ENCODE measurements at places on chromosomes 1 and 21.

- no peak for DNase-seq
Measured at GRCh38 chr1:244164511-244164890, 113.4 kb downstream of the ZBTB18 start.

DNA sequence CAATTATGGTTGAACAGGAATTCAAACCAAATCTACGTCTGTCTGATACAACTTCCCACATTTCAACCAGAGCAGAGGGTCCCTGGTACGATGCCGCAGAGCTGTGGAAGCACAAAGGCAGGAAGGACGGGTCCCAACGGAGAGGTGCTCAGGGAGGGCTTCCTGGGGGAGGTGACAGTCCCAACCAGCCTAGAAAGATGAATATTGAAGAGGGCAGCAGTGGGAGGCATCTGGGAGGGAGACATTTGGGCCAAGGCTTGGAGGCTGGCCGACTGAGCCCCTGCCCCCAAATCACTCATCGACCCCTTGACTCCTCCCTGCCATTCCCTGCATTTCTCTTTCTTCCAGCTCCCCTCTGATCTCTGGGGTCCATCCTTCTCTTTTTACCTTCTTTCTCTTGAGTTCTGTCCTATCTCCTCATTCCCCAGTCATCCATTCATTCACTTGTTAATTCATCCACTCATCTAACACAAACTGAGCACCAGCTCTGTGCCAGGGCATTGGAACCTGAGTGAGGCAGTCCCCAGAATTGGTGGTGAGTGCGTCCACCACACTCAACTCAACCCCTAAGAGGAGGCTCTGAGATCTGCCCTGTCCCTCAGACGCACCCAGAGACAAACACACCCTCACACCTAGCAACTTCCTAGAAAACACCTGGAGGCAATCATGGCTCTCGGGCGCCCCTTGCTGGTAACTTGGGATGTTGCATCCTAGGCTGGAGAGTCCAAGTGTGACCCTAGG lies 13.2 kb upstream of the CELA3B start:
- peak; percentile 83 for DNase-seq

- DNase-seq = no peak
Measured at GRCh38 chr1:6477039-6477820, 11.3 kb upstream of the TNFRSF25 start.

DNA sequence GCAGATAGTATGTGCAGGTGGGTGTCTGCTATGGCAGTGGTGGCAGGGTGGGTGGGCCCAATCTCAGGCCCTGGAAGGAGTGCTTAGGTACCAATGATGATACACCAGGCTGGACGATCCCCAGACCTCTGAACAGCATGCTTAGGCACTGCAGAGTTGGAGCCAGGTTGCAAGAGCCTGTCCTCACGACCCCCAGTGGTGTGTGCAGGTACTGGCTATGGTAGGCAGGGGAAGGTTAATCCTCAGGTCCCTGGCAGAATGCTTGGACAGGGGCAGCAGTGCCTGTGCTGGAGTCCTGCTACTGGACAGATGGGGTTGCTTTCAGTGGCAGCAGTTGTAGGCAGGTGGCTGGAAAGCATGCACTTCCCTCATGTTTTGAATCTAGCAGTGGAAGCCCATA lies 100.5 kb upstream of the NEK7 start:
- no peak for DNase-seq

DNA sequence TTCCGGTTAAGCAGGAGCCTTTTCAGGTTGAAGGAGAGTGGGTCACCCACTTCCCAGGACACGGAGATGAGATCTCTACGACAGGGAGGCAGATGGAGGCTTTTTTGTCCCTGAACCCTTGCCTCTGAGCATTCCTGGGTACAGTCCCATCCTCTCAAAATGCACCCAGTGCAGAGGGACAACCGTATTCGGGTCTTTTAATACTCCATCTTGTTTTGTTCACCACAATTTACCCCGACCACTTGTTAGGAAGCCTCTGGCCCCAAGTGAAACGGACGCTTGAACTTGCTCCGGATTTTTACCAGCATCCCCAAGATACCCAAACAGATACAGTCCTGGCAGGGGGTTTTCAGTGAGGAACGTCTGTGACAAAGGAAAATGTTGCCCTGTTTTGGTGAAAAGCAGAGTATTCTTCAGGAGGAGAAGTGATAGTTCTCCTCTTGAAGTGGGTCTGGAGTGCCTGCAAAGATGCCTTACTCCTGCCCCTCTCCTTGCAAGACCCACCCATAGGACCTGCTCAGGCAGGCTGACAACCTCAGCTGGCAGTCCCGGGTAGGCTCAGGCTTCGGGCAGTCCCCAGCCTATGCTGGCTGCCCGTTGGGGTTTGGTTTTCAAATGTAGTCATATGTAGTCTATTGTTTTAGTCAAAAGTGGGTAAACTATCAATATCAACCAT lies 669 bp upstream of the ARL8A start:
- DNase-seq = peak; percentile 42

GRCh38 chr1:216044538-216044937 lies 378.7 kb downstream of the USH2A start:
- no peak for DNase-seq

GRCh38 chr1:15004396-15004795 lies 149.2 kb upstream of the TMEM51 start:
- DNase-seq = no peak

- no peak for DNase-seq
Measured at GRCh38 chr1:154481053-154481452, 21.0 kb upstream of the TDRD10 start.

Measured in B cell (primary cell).